ENCODE measurements at places on chromosomes 12 and 14.

DNA sequence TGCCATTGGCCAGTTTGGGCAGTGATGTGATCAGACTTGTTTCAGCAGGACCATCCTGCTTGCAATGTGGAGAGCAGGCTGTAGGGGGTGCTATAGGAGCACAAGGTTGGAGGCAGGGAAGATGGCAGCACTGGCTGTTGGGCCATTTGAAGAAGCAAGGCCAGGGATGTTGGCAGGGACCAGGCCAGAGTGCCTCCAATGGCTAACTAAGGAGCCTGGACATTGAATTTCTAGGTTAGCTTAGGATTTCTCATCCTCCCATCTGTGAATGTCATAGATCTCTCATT lies 23.5 kb downstream of the FGF23 start:
- DNase-seq = peak; percentile 66

GRCh38 chr14:74302152-74302628 lies 544 bp downstream of the ABCD4 start:
- DNase-seq = peak; percentile 75

- peak; percentile 9 for DNase-seq
These were observed 2.4 kb upstream of the A2M start for GRCh38 chr12:9118158-9118557.

DNA sequence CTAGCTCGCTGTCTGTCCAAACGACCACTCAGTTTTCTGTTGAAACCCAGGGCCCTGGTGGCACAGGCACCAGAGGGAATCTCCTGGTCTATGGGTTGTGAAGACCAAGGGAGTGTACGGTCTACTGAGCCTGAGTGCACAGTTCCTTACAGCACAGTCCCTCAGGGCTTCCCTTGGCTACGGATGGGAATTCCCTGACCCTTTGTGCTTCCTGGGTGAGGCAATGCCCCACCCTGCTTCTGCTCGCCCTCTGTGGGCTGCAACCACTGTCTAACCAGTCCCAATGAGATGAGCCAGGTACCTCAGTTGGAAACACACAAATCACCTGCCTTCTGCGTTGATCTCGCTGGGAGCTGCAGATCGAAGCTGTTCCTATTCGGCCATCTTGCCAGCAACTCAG lies 22.6 kb downstream of the GPHN start:
- no peak for DNase-seq

GRCh38 chr14:27234331-27234730 lies 636.5 kb upstream of the NOVA1 start:
- no peak for DNase-seq

DNA sequence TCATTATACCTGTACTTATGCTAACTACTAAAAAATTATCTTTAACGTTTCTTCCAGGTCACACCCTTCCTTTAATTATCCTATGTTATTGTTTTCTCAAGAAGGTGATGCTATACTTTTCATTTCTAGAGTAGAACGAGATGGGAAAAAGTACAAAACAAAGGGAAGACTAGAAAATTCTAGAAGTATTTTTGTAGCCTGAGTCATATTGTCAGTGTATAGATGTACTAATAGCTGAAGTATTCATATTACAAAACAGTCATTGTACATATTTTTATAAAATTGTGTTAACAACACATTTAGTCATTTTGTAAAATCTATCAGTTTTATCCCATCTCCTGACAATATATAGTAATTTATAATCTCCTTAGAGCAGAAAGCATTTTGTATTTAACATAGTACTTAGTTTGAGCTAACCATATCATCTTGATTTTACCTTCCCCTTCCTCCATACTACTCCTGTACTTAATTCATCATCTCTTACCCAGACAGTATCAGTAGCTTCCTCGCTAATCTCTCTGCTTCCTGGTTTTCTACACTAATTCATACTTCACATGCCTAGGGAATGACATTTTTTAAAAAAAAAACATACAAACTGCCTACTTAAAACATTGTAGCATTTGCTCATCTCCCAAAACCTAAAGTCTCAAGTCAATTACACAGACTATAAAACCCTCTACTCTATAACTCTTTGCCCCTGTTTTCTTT lies 920.9 kb downstream of the RPS29 start:
- DNase-seq = no peak

- DNase-seq = no peak
These were observed 7.8 kb upstream of the EP400 start for GRCh38 chr12:131941987-131942341.

GRCh38 chr12:90076851-90077319 lies 368.2 kb upstream of the ATP2B1 start:
- no peak for DNase-seq

DNA sequence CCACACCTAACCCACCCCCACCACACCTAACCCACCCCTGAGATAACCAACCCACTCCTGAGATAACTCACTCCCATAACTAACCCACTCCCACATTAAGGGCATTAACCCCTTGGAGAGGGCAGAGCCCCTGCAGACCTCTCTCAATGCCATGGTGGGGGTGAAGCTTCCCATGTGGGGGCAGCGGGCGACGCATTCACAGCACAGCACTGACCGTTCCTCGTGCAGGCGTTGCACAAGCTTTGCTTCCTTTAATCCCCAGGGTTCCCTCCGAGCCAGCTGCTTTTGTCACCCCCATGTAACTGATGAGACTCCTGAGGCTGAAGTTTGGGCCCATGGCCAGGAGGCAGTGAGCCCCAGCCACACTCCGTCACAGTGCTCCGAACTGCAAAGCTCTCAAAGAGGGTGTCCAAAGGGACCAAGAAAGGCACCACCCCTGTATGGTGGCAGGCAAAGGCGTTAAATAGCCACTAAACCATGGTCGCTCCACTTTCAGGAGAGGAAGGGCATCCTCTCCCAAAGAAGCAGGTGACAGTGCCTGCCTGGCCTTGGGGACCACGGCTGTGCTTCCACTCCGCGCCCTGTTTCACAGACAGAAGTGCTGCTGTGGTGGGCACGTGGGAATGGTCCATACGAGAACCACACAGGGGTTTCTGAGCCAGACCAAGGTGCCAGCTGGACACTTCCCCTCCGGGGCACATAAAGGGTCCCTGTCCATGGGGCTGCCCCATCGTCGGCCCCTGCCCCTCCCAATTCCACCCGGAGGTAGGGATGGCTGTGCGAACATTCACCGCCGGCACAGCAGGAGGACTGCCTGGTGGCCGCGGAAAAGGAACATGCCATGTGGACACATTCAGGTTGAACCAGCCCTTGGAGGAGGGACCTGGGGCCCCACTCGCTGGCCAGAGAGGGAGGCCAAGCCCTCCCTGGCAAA lies 28.3 kb downstream of the GALNT9 start:
- DNase-seq = no peak

- no peak for DNase-seq
These were observed 85.5 kb downstream of the PRICKLE1 start for GRCh38 chr12:42504049-42504448.

GRCh38 chr14:76090616-76091391 lies 60.9 kb upstream of the GPATCH2L start:
- no peak for DNase-seq

DNA sequence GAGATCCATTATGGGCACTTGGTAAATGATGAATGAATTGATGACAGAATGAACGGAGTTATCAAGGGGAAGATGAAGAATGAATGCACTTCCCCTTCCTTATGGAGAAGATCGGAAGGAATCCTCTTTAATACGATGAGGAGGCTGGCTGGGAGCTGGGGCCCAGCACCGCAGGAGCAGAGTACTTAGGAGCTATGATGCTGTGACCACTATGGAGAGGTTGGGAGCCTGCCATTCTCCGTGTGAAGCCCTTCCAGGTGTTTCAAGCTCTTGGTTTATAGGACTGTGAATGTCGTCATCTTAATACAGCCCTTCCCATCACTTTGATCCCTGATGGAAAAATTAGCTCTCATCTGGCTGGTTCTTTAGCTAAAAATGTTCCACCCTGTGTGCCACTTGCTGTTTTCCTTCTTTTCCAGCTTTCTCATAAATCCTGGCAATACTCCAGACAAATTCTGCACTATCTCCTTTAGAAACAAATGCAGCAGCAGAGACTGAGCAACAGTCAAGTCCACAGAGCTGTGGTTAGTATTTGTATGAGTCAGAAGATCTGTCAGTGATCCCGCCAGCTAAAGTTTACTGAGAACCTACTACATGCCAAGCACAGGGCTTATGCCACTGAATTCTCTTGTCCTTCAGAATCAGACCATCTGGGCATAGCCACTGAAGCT lies 263.1 kb upstream of the CRY1 start:
- no peak for DNase-seq

GRCh38 chr12:93287149-93287548 lies 90.6 kb upstream of the NUDT4 start:
- DNase-seq = no peak

GRCh38 chr14:38004610-38004879 lies 203.2 kb upstream of the SSTR1 start:
- DNase-seq = no peak

GRCh38 chr12:55765736-55766290 lies 22.9 kb downstream of the GDF11 start:
- no peak for DNase-seq

GRCh38 chr14:91061056-91061887 lies 831 bp upstream of the RPS6KA5 start:
- DNase-seq = peak; percentile 60

- DNase-seq = no peak
These were observed 9.5 kb downstream of the EMP1 start for GRCh38 chr12:13205809-13206559.

GRCh38 chr14:51546099-51546498 lies 105.6 kb upstream of the FRMD6 start:
- DNase-seq = no peak

DNA sequence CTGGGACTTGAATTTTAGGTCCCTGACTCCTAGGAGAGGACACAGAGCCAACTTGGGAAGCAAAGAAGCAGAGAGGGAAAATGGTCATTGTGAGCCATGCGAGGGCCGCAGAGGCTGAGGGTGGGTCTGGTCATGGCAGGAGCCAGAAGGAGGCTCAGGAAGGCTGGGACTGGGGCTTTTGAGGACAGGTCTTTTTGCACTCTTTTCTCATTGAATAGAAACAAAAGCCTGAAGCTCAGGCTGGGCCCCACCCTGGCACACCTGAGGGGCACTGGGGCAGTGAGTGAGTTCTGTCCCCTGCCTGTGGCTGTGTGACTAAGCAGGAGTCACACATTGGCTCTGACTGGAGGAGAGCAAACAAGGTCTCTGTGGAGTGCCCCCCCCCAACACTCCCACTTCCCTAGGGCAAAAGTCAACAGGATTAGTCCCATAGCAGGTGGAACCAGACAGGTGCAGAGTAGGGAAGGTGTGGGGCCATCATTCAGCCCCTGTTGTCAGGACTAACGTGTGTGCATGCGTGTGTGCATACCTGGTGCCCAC lies 2.8 kb downstream of the KRT7 start:
- no peak for DNase-seq

DNA sequence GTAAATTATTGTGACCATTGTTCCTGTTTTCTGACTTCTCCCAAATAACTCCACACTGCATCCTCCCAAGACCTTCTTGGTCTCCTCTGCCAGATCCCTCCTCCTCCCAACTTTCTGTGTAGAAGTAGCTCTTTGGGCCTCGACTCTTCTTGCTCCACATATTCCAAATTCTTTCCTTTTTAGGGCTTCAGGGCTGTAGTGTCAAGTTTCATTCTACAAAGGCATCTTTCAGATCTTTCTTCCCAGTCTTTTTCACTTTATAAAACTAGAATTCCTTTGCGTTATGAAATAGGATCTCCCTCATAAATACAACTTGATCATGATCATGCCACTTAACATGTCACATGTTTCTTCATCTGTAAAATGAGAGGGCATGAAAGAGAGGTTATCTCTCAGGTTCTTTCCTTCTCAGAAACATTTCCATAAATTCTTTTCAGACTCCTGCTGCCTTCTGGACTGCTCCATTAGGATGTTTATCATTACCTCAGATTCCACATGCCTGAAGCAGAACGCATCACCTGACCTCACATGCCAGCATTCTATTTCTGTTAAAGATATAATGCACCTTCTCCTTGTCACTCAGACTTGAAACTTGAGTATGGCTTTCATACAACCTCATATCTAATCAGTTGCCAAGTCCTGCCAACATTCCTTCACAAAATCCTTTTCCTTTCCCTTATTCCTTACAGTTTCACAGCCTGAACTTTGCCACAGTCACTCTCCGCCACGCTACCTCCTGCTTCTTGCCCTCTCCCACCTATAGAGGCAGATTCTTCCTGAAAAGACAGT lies 8.5 kb downstream of the SLC38A1 start:
- DNase-seq = no peak

- peak; percentile 62 for DNase-seq
These were observed 3.4 kb downstream of the GPR84 start for GRCh38 chr12:54360717-54361456.

DNA sequence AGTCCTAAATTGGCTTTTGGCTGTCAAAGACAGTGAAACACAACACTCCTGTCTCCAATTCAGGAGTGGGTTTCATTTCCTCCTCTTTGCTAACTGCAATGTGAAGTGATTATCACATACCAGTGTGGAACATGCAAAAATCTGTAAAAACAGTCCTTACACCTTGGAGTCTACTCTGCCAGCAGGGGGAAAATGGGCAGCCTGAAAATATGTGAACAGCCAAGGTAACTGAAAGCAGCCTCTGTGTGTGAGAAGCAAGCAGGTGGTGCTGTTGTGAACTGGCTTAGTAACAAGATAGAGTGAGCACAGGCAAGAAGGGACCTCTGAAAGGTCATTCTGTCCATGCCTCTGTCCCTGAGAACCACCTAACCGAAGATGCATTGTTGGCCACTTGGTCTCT lies 6.0 kb downstream of the PRMT8 start:
- DNase-seq = peak; percentile 62

DNA sequence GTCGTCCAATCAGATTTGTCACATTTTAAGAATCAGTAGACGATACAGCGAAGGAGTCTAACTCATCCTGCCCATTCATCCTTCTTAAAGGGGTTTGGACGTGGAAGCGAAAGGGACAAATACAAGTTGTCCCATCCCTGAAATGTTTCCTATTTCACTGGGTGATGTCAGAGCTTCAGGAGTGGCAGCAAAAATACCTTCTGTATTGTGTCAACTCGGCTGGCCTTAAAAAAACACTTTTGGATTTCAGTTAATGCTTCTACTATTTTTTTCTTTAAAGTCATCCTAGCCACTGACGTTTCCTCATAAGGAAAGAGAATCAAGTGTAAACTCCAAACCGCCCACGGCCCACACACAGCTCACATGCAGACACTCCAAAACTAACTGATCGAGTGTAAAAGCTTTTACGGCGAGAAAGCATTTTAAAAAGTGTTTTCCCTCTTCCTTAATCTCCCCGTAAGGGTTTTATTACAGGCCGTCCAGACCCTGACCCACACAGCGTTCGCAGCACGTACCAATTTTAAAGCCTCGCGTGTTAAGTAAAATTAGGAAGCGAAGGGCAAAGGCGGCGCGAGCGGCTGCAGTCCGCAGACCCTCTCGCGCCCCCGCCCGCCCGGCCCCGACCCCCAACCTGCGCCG lies 593 bp downstream of the CFL2 start:
- peak; percentile 28 for DNase-seq
